Kidney epithelial cell (primary cell): ENCODE measurements at places on chromosomes 1 and 21. TPM values are rescaled to one million over a fixed set of nuclear protein-coding genes. Genes with fewer than 3 reads are reported as not detected.

ELAPOR1 gene
- 0.08 TPM in 1 of 2 replicates, not detected in the other for total RNA-seq

UTS2 gene
- not detected in 2 replicates for total RNA-seq

CHI3L2 gene
- 3.2 and 7.5 TPM in 2 replicates for total RNA-seq

MRAP gene
- not detected in 2 replicates for total RNA-seq

IGFN1 gene
- 0.48 and 0.54 TPM in 2 replicates for total RNA-seq

PGBD5 gene
- total RNA-seq = 54.0 and 70.7 TPM in 2 replicates

RGS8 gene
- total RNA-seq = 0.04 TPM in 1 of 2 replicates, not detected in the other

TRIM46 gene
- 7.1 and 9.1 TPM in 2 replicates for total RNA-seq

BLACAT1 gene
- 1.5 and 2.0 TPM in 2 replicates for total RNA-seq

FMOD gene
- total RNA-seq = 0.62 and 0.79 TPM in 2 replicates

KRTAP12-2 gene
- total RNA-seq = not detected in 2 replicates

CLCA1 gene
- not detected in 2 replicates for total RNA-seq

LCE1D gene
- not detected in 2 replicates for total RNA-seq

FAM229A gene
- total RNA-seq = 3.4 and 7.5 TPM in 2 replicates

FCAMR gene
- not detected in 2 replicates for total RNA-seq

UBAP2L gene
- total RNA-seq = 61.7 and 70.9 TPM in 2 replicates

AGO4 gene
- 14.0 and 14.2 TPM in 2 replicates for total RNA-seq

GBP1 gene
- total RNA-seq = 20.4 and 29.0 TPM in 2 replicates
